ENCODE measurements at places on chromosomes 6 and 20.

DNA sequence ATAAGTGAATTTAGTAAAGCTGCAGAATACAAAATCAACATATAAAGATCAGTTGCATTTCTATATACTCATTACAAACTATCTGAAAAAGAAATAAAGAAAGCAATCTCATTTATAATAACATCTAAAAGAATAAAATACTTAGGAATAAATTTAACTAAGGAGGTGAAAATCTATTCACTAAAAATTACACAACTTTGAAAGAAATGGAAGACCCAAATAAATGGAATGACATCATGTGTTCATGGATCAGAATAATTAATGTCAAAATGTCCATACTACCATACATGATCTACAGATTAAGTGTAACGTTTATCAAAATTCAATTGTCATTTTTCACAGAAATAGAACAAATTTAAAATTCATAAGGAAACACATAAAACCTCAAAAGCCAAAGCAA, 194.9 kb downstream of the TINAG start:
- DNase-seq: no peak

DNA sequence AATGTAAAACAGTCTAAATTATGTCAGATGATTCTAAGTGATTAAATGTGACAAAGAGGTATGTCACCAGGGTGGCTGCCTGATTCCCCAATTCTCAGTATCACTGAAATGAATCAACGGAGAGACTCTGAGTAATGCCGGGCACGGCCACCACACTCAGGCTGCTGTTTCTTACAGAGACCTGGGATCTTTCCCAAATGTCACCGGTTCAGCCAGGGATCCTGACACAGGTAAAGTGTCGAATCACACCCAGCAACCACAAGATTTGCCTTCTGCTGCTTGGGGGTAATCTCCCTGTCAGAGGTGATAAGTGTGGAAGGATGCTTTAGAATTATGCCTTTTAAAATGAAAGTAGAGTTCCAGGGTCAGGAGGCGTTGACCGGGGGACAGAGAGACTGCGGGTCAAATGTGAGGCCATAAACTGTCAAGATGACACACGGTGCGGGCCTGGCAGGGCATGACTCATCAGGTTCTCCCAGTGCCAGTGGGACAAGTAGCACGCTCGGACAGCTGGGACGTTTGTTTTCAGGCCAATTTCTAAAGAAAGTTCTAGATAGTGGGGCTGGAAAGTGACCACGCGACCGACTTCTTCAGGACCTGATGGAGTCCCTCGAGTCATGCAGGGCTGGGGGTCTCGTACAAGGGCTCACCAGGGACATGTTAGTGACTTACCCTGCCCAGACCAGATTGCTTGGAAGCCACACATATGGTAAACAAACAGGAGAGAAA, 48.9 kb downstream of the PRDM1 start:
- no peak for DNase-seq

- DNase-seq: no peak
Observed at GRCh38 chr6:92275150-92275549, 1144.2 kb downstream of the EPHA7 start.

DNA sequence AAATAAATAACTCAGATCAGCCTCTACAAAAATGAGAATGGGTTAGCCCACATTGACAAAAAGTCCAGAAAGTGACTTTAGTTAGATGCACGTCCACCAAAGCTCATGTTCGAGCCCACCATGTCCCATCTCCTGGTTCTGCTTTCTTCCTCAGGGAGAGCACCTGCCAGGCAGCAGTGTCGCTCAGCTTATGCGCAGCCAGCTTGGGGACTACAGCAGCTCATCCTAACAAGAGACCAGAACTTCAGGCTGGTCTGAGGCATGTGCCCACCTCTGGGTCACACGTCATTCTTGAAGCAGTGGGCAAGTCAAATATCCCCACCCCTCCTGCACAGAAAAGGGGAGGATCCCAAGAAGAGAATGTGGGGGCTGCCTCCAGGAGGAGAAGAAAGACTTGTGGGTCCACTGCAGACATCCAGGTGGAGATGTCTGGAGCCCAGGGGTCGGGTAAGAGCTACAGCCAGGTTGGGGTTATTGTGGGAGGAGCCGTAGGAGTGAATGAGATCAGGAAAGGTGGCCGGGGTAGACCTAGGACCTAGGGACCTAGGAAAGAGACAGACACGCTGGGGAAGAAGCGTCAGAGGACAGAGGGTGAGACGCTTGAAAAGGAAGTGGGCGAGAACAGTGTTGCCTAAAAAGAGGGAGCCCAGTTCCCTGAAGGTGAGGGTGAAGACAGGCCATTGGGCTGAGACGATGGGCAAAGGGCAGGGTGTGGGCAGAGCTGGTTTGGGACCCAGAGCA, 52.5 kb downstream of the SSR1 start:
- DNase-seq: no peak

DNA sequence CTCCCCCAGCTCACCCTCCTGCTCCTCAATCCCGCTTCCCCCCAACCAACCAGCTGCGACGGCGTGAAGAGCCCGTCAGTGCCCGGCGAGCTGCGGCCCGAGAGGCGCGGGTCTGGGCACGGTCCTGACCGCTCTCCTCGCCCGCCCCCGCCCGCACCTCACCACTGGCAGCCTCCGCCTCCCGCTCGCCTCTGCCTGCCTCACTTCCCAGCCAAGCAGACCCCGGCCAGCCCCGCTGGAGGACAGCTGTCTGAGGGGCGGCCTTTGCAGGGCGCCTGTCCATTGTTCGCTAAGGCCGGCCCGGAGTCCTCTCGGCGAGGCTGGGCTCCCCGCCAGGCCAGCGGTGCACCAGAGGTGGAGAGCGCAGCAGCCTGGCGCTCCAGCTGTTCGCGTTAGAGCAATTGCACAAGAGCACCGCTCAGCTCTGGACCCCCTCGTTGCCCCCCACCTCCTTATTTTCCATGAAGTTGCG, 1.3 kb downstream of the SOBP start:
- peak; percentile 31 for DNase-seq

- no peak for DNase-seq
Observed at GRCh38 chr6:79648328-79648727, 17.2 kb downstream of the SH3BGRL2 start.

GRCh38 chr6:75762063-75762462, 13.0 kb downstream of the MYO6 start:
- no peak for DNase-seq

DNA sequence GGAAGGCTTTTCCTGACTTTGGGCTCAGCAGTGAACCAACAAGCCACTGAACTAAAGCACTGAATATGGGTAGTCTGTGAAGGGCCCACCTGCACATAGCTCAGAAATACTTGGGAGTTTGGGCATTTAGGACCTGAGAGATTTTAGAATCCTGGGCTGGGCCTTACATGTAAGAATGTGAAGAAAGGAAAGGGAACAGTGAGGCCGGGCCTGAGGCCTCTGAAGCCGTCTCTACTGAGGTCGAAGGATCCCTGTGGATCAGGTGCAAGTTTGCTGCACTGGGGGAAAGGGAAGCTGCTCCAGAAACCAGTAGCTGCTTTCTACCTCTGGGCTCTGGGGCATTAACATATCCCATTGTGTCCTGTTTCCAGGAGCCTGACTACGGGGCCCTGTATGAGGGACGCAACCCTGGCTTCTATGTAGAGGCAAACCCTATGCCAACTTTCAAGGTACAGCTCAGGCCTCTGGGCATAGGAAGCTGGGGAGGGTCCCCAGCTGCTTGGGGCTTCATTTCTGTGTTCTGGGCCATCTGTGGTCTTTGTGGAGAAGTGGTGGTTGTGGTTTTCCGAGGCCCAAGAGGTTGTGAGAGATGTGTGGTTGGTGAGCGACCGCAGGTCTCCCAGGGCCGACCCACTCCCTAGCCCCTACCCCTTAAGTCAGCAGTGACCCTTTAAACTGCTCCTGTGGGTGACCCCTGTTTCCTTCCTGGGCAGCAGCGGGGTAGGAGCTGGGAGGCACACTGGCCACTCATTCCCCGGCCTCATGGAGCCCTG, 30.3 kb downstream of the PLCG1 start:
- DNase-seq: no peak

GRCh38 chr6:16979677-16980370, 122.0 kb upstream of the STMND1 start:
- DNase-seq: no peak

GRCh38 chr6:22888163-22888752, 318.9 kb downstream of the HDGFL1 start:
- no peak for DNase-seq

- DNase-seq: no peak
Observed at GRCh38 chr20:2314759-2315439, 19.1 kb downstream of the TGM3 start.

GRCh38 chr20:61355585-61355984, 103.5 kb downstream of the CDH4 start:
- no peak for DNase-seq

GRCh38 chr6:11999246-11999645, 12.9 kb upstream of the HIVEP1 start:
- no peak for DNase-seq

GRCh38 chr6:148986608-148987007, 239.8 kb downstream of the UST start:
- no peak for DNase-seq

DNA sequence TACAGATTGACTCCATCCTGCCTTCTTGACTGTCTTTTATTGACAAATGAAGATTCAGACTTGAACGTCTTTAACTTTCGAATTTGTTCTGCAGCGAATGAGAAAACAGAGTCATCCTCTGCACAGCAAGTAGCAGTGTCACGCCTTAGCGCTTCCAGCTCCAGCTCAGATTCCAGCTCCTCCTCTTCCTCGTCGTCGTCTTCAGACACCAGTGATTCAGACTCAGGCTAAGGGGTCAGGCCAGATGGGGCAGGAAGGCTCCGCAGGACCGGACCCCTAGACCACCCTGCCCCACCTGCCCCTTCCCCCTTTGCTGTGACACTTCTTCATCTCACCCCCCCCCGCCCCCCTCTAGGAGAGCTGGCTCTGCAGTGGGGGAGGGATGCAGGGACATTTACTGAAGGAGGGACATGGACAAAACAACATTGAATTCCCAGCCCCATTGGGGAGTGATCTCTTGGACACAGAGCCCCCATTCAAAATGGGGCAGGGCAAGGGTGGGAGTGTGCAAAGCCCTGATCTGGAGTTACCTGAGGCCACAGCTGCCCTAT, 12.2 kb downstream of the BRD2 start:
- no peak for DNase-seq

GRCh38 chr6:142406131-142406530, 104.3 kb downstream of the ADGRG6 start:
- no peak for DNase-seq

DNA sequence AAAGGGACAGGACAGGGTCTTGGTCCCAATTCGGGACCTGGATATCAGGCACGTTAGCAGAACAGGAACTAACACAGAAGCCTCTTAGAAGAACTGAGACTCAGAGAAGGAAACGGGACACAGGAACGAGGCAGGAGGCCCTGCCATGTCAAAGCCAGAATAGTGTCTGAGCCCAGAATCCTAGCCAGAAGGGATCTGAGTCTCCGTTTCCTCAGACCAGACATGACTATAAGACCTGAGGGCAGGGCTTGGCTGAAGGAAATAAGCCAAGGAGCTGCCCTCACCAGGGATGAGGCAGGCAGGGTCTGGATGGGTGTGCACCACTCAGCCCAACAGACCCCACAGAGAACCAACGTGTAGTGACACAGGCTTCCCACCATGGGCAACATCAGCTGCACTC, 40.3 kb downstream of the TRERF1 start:
- DNase-seq: no peak

DNA sequence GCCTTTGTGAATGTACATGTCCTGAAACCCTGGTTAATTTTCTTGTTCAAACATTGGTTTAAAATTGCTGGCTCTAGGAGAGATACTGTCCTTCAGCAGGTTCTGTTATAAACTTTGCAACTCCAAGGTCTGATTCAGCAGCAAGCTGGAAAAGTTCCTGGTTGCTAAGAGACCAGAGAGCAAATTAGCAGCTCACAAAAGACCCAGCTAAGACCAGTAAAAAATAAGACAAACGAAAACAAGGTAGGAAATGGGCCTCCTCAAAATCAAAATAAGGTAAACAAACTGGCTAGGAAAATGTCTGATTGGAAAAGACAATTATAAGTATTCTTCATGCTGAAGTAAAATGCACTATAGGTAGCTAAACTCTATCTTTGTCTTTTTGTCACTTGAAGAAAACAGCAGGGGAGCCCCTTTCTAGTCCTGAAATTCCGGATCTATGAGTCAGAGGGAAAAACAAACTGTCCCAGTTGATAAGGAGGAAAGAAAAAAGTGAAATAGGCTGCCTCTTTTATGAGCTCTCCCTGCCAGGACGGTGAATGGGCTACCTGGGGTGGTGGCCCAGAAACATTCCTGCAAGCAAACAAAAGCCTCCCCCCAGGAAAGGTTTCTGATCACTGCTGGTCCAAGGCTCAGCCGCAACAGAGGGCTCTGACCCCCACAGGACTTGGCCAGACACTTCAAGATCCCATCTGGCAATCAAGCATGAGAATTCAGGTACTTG, 41.6 kb downstream of the UNC5CL start:
- DNase-seq: no peak

DNA sequence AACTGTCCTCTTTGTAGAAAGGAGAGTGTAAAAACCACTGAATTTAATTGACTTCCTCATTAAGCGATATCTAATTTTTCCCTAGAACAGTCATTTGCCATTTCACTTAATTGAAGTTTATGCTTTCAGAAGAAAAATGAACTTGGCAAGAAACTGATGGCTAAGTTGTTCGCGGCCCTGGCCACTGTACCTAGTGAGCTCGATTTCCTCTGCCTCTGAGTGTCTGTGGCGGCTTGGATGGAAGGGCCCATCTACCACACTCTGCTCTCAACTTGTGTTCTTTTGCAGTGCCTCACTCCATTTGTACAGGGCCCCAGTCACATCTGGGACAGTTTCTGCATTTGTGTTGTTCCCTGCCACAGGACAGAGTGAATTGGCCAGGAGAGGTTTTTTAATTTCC, 102.9 kb downstream of the BCAS1 start:
- no peak for DNase-seq

DNA sequence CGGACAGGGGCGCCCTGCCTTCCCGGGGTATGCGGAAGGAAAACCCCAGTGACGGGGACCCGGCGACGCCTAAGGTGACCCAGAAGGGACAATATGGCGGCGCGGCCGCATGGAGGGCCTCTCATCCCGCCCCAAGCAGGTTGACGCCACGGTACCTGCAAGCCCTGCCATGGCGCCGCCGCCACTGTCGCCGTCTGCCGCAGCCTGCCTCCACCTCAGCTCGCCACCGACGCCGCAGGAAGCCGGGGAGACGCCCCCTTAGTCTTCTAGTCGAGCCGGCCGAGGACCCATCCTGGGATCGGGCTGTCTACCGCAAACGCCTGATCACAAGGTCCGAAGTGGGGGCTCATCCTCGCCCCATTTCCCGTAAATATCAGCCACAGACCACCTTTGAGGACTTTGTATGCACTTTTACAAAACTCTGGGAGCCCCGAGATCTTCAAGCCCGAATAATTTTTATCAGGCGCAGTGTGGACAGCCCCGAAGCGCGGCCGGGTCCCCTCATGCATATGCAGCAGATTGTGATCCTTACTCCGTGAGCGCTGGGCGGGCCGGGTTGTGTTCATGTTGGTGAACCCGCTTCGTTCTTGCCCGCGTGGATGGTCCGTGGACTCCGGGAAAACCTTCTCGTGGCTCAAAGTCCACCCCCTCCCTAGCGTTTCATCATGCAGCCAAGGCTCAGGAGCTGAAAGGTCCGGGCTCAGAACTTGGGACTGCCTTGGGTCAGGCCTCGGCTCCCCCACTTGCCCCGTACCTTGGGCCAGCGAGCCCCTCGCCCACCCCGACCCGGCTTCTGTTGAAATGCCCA, at the start of gene BLCAP:
BLCAP (minus strand) TSS at position 239 of the 808 bp plus-strand sequence. CDS start 8,702 bp downstream, outside the sequence.
- DNase-seq: peak; percentile 95

- no peak for DNase-seq
Observed at GRCh38 chr6:169029861-169030260, 223.8 kb downstream of the THBS2 start.
